AG10803 (cell line): ENCODE measurements at places on chromosomes 13 and 19.

GRCh38 chr19:21713761-21714160 lies 53.6 kb downstream of the ZNF100 start:
- no peak for DNase-seq

DNA sequence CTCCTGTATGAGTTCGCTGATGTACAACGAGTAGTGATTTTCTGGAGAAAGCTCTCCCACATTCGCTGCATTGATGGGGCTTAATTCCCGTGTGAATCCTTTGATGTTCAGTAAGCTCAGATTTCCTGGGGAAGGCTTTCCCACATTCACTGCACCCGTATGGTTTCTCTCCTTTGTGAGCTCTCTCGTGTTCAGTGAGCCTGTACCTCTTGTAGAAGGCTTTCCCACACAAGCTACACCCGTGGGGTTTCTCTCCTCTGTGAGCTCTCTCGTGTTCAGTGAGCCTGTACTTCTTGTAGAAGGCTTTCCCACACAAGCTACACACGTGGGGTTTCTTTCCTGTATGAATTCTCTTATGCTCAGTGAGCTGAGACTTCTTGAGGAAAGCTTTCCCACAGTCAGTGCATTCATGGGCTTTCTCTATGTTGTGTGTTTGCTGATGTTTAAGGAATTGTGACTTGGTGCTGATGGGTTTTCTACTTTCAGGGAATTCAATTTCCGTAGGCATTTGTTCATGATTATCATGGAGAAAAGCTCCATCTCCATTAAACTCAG lies 3.5 kb upstream of the ZNF577 start:
- no peak for DNase-seq

DNA sequence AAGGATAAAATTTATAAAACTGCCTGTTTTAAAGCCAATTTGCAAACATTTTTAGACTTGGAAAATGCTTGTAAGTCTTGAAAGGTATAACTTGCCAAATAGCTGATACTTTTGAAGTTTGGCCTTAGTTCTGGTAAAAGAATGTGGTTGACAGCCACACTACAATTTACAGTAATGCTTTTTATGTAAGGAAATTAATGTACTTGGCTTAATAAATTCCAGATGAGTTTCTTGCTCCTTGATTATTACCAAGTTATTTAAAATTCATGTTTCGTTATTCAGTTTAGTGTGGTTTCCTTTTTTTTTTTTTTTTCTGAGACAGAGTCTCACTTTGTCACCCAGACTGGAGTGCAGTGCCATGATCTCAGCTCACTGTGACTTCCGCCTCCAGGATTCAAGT lies 14.9 kb downstream of the LMO7 start:
- DNase-seq = peak; percentile 85

DNA sequence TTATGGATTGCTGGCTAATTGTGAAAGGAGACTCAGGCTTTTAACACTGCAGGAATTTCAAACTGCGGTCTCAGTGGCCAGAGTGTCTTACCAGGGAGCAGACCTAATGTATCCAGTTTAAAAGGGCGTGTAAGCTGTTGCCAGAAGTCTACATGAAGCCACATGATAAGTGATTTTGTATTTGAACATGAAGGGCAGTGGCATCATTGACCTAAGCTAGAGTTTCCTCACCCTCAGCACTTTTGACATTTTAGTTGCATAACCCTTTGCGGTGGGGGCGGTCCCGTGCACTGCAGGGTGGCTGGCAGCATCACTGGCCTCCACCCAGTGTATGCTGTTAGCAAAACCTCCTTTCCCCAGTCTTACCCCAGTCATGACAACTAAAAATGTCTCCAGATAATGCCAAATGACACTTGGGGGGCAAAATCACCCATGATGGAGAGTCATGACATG lies 23.7 kb upstream of the GPR18 start:
- DNase-seq = peak; percentile 71

DNA sequence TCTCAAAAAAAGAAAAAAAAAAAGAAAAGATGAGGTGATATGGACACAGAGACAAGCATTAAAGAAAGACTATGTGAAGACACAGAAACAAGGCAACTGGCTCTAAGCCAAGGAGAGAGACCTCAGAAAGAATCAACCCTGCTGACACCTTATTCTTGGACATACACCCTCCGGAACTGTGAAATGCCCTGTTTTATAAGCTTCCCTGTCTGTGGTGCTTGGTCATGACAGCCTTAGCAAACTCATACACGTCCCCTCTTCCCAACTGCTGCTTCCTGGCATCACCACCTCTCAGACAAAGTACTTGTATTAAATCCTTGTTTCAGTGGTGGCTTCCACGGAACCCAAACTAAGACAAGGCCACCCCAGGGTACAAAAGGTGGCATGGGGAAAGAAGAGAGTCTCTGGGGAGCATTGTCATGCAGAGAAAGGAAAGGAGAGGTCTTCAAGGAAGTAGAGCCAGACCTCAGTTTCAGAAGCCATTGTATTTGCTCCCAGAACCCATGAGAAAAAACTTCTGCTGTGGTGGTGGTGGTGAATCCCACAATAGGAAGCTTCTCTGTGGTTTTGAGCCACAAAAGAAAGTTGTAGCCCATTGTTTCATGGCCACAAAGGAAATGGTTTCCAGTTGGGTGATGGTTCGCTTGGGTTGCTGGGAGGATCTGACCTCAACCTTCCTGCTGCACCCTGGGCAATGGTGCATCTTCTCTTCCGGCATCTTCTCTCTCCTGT lies 16.3 kb upstream of the TSPAN16 start:
- peak; percentile 16 for DNase-seq

GRCh38 chr13:74005320-74006157 lies 128.7 kb downstream of the KLF12 start:
- DNase-seq = no peak

GRCh38 chr13:30585748-30586262 lies 31.9 kb upstream of the USPL1 start:
- peak; percentile 16 for DNase-seq

GRCh38 chr19:10344780-10345179 lies 5.4 kb upstream of the ICAM3 start:
- peak; percentile 26 for DNase-seq

GRCh38 chr19:41298348-41298964 lies 11.5 kb upstream of the CCDC97 start:
- peak; percentile 93 for DNase-seq

DNA sequence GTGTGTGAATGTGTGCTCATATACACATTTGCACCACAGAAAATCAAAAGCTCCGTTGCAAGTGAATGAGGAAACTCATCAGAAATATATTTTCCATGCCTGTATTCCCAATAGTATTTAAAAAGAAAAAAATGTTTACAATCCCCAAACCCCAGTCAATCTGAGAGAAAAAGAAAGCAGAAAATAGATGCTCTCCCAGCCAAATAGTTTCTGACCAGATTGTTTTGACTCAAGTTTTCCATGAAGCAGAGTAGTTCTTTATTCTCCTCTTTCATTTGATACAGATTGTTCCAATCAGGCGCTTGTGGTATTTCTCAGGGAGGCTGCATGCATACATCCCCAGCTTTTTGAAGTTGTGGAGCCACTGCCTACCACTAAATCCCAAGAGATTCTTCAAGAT lies 110.6 kb downstream of the STARD13 start:
- DNase-seq = peak; percentile 70

DNA sequence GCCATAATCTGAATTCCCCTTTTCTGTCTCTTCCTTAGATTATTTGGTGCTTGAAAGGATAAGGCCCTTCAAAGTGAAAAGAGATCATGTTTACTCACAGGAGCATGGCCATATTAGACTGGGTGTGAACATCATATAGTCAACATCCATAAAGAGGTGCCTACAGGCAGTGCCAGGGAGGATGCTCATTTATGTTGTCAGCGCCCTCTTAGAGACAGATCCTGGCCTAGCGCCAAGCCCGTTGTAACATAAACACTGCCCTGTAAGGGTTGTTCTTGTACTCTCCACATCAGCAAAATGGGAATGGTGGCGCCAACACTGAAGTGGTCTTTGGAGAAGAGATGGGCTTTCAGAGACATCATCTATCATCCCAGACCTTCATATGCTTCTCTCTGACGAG lies 16.1 kb downstream of the PCDH8 start:
- no peak for DNase-seq

DNA sequence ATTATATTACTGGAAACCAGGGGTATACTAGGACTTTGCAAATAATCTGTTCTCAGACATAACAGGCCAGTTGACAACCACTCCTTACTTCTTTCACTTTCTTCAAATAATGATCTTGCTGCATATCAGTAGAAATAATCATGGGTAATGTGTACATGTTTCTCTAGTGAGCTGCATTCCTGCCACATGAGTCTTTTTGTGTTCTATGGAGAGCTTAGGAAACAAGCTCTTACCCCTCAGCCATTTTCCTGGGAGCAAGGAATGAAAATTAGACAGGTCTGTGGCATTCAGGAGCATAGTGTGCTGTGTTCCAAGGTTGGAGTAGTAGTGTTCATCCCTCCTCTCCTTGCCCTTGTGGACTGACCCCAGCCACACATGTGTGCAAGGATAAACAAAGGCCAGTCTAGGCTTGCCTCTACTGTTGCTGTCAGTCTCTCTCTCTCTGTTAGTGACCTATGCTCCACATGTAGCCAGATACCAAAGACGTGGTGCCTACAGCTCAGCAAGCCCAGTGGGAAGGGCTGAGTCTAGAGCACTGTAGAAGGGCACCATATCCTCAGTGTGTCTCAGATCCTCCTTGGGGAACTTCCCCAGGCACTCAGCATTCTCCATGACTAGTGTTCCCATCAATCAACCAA lies 11.5 kb upstream of the OXGR1 start:
- peak; percentile 67 for DNase-seq

GRCh38 chr13:25876247-25876646 lies 175.6 kb downstream of the SHISA2 start:
- DNase-seq = no peak

DNA sequence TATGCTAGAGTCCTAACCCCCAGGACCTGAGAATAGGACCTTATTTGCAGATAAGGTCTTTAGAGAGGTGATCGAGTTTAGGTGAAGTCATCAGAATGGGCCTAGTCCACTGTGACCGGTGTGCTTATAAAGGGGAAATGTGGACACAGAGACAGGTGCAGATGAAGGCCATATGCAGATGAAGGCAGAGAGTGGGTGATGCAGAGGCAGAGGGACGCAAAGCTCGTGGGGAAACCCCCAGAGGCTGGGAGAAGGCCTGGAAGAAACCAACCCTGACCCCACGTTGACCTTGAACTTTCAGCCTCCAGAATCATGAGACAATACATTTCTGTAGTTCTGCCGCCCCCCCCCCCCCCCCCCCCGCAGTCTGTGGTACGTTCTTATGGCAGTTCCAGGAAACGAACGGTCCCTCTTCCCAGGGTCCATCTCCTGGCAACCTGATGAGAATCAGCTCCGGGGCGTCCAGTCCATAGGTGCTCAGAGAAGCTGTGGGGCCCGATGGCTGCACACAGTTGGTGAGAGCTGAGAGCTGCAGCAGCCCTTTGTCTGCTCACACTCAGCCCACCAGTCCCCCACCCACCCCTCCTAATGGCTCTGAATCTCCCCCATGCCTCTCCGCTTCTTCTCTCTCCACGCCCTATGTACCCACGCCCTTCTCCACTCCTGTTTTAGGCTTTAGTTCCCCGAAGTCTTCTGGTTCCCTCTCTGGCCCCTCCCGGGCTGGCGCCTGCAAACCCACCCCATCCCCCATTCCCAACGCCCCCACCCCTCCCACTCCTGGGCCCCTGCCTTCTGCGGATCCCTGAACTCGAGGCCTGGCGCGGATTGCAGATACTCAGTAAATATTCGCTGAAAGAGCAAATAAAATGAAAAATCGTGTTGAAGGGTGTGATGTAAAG lies 218.3 kb upstream of the MAB21L1 start:
- DNase-seq = no peak

- peak; percentile 81 for DNase-seq
Observed at GRCh38 chr13:59834801-59835200, 328.9 kb downstream of the DIAPH3 start.

GRCh38 chr13:19663416-19663979 lies 30.0 kb downstream of the MPHOSPH8 start:
- DNase-seq = no peak

GRCh38 chr19:1956868-1957492 lies 16.0 kb downstream of the CSNK1G2 start:
- DNase-seq = no peak

GRCh38 chr13:60047918-60048317 lies 115.8 kb downstream of the DIAPH3 start:
- no peak for DNase-seq

DNA sequence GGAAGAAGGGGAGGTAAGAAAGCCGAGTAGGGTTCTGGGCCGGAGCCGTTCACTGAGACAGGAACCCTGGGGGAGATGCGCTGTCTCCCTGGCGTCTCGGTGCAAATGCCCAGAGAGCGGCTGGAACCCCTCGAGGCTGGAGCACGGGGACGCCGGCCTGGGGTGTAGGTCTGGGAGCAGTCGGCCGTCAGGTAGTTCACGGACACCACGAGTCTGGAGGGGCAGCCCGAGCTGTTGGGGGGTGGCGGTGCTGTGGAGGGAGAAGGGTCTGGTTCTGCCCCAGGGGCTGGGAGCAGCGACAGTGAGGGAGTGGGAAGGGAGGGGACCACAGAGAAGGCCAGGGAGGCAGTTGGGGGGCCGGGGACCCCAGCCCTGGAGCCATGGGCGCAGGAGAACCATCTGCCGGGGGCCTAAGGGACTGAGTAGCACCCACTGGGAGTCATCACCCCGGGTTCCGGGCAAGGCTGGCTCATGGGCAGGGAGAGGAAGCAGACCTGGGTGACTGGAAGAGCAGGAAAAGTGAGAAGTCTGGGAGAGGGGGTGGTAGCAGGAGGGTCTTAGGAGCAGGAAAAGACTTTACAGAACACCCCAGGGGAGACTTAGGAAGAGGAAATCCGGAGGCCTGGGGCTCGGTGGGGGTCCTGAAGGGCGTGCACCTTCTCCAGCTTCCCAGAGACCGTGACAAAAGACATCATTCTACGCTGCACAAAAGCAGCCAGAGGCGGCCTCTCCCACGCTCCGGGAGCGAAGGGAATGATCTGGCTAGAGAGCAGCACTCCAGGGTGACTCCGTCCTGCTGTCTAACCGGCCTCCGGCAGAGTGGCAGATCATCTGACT lies 173.1 kb upstream of the SOX1 start:
- no peak for DNase-seq

- no peak for DNase-seq
Observed at GRCh38 chr13:29287237-29287636, 308.3 kb downstream of the SLC7A1 start.

GRCh38 chr13:90246687-90247345 lies 1100.7 kb upstream of the MIR17HG start:
- DNase-seq = no peak

- DNase-seq = peak; percentile 55
Observed at GRCh38 chr13:29543230-29544215, 52.0 kb downstream of the SLC7A1 start.

DNA sequence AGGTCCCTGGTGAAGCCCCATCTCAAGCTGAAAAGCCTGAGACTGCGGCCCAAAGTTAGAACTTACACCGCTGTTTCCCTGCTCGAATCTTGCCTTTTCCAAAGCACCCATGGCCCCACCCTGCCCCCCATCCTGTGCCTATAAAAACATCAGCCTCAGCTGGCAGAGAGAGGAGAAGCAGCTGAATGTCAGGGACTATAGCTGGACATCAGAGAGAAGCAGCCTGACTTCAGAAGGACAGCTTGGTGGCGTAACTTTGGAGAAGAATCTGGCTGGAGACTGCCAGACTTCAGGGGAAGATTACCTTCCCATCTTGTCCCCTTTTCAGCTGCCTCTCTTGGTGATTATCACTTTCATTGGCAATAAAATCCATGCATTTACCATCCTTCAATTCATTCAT lies 9.3 kb upstream of the RCBTB2 start:
- no peak for DNase-seq
